ENCODE measurements at places on chromosomes 12 and 14.

GRCh38 chr12:57894399-57895292, 46.7 kb upstream of the ATP23 start:
- DNase-seq = no peak

DNA sequence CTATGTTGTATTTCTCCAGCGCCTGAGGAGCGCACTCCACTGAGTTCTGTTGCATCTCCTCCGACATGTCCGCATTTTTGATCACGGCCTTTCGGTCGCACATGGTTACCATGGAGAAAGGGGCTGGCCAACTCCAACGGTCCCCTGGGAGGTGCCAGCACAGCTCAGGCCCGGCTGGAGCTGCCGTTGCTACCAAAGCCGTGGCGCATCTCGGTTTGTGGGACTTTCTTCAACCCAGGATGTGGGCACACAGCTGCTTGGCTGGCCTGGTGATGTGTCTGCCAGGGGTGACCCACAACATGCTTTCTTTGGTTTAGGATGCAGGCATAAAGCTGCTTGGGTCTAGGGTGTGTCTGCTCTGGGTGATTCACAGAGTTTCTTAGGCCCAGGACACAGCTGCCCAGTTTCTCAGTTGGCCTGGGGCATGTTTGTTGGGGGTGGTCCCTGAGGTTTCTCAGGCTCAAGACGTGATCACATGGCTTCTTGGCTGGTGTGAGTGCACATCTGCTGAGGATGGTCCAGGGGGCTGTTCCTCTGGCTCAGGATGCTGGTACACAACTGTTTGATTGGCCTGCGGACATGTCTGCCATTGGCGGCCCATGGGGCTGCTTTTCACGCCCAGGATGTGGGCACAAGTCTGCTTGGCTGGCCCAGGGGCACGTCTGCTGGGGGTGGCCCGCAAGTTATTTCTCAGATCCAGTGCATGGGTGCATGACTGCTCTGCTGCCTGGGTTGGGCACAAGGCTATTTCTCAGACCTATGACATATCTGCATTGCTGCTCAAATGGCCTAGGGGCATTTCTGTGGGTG, 25.9 kb upstream of the GTF2A1 start:
- no peak for DNase-seq

GRCh38 chr14:104373055-104373854, 206.3 kb upstream of the C14orf180 start:
- no peak for DNase-seq

- DNase-seq = no peak
These were observed 5.1 kb downstream of the DYNC1H1 start for GRCh38 chr14:101969481-101969880.

DNA sequence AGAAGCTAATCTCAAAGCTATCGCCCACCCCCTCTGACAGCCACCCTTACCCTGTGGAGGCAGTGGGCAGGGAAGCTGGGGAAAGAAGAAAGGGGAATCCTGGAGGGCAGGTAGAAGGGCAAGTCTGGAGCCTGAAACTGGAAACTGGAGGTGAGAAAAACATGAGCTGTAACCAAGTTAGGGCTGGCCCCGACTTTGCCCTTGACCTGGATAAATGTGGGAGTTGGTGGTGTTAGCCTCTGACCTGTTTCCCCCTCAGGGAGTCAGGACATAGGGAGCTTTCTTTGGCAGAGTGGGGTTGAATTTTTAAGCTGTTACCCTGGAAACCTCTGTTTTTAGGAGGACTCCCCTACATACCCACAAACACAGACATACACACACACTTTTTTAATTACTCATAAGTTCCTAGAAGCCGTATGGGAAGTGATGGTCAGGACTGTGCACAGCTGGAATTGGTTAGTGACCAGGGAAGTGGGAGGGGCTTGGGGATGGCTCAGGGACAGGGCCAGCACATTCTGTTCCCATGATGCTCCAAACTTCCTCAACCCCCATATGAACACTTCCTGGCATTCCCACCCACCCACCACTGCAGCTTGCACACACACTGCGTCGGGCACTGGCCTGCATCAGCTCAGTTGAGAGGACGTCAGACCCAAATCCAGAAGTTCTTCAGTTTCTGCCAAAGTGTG, 5.0 kb upstream of the MMP19 start:
- no peak for DNase-seq

GRCh38 chr14:68977718-68978171, 1.4 kb downstream of the ACTN1 start:
- DNase-seq = no peak

All from T follicular helper cell (primary cell).